ENCODE measurements at places on chromosomes 12 and 14.

DNA sequence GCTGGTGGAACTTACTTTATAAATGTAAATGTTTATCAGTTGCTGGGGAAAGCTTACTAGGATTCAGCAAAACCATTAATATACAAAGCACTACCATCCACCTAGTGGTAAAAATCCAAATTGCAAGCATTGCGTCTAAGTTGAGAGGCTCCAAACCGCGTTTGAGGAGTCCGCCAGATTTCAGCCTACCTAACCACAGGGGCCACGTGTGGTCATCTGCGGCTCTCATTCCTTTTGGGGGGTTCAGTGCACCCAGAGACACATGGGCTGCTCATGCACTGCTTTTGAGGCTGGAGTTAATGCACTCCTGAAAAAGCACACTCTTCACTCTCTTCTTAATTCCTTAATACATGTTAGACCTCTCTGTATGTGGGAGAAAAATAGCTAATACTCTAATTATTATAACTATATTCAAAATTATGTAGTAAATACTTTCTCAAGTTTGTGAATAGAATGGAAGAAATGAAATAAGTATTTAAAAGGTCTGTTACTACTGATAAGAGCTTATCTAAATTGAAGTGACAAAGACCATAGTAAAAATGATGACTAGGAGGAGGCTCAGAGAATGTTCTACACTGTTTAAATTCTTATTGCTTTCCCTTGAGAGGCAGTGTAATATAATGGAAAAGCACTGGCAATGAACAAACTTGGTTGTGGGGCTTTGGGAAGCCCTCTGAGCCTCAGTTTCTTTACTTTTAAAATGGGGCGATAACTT, 41.4 kb upstream of the MANSC4 start:
- DNase-seq, result no peak

DNA sequence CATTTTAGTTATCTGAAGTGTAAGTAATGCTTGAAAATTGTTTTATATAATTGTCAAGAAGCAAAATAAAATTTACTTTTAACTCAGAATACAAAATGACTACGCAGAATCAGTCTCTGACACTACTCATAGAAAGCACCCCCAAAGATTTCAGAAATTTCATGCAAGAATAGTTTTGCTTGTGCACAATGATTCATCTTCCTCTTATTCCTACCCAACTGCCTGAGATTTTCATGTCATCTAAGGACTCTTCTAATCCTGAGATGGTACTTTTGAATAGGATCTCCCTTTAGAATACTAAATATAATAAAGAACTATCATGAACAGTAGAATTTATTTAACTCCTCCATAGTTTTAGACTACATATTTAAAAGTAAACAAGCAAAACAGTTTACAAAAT, 485.3 kb upstream of the MGAT4C start:
- no peak for DNase-seq

- DNase-seq, result no peak
Observed at GRCh38 chr12:53754633-53755264, 3.0 kb upstream of the CISTR start.

GRCh38 chr12:124506832-124507153, 60.6 kb downstream of the NCOR2 start:
- no peak for DNase-seq

DNA sequence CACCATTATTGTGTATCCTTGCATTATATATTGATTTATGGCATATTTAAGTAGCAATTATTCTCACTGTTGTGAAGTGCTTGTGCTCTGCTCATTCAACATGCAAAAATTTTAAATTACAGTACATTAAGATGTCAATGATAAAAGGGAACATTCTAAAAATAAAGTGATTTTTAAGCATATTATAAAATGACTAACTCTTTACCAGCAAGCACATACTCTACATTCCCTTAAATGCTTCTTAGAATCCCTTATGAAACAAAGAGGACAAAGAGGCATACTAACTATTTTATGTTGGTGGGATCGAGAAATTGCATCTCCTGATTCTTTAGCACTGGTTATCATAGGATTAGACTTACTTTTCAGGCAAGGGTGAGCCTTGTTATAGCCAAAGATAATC, 46.6 kb upstream of the ZDHHC17 start:
- no peak for DNase-seq

DNA sequence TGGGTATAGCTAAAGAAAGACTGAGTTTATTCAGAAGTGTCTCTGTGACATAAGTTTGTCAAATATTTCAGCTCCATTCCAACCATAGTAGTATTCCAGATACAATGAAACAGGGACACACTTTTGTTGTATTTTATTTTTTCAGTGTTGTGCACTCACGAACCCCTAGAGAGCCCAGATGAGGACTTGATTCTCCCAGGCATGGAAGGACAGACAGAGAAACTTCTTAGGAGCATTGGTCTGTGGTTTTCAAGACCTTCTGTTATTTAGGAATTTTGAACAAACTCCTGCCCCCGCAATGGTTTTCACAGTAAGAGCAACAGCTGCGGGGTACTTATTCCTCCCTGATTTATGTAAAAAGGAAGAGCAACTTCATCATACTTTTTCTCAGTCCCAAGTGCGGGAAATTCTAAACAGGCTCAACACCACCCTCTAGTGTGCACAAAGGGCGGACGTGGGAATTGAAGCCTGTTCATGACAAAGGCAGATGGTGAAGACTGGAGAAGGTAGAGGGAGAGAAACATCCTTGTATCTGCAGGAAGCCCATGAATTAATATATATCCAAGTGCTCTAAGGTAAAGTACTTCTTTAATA, 147.6 kb downstream of the PAH start:
- no peak for DNase-seq

DNA sequence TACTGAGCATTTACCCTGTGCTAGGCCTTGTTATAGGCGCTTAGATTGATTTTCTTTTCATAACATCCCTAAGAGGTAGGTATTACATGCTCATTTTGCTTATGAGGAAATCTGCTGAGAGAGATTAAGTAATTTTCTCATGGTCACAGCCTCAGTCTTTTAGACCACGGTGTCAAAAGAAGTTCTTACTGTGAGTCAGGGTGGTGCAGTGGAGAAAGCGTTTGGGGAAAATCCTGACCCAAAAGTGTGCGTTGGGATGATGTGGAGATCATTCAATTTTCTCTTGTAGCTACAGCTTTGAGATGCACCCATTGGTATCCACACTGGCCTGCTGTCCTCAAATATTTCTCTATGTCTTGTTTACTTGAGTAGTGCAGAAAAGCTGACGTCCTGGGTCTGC, 8.2 kb downstream of the ANG start:
- no peak for DNase-seq

- DNase-seq, result no peak
Observed at GRCh38 chr12:20442322-20442721, 74.0 kb downstream of the PDE3A start.

- DNase-seq, result no peak
Observed at GRCh38 chr12:69007101-69007854, 74.3 kb upstream of the CPM start.

GRCh38 chr14:105026033-105026785, 5.3 kb upstream of the CDCA4 start:
- DNase-seq, result no peak

GRCh38 chr14:72892879-72893635, 844 bp downstream of the DPF3 start:
- no peak for DNase-seq

- no peak for DNase-seq
Observed at GRCh38 chr12:68119250-68119649, 40.3 kb downstream of the IFNG start.

- no peak for DNase-seq
Observed at GRCh38 chr12:131909081-131909751, 14.8 kb downstream of the ULK1 start.

DNA sequence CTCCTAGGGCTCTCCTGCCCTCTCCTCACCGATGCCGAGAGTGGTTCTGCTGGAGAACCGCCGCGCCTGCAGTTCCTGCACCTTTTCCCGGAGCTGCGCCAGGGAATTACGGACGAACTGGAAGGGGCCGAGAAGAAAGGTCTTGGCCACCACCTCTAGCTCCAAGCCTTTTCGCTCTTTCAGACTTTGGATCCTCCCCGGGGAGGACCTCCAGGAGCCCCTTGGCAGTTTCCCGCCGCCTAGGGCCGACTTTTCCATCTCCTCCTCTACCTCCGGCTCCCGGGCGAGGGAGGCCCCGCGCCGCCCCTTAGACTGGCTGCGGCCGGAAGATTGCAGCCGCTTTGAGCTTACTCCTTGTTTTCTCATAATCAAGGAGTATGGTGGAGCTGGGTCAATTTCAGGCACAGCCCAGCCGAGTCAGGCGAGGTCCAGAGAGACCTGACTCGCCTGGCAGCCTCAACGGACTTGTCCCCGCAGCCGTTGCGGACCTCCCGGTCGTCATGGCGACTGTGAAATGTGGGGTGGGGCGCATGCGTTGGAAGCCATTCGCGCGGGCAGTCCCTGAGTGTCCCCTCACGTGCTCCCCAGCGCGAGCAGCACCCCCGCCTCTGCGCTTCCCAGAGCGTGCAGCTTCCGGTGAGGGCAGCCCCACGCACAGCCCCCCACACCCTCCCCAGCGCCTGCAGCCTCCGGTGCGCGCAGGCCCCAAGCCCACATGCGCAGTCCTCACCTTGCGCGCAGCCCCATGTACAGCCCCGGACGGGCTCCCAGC, at the start of gene DPY19L2:
TSS of gene DPY19L2 (minus strand) at position 466 of the 772 bp plus-strand sequence. CDS start at position 366, 100 bp downstream.
- DNase-seq, result peak; percentile 48
